ENCODE measurements at places on chromosomes 5 and 9. TPM values are rescaled to one million over a fixed set of nuclear protein-coding genes. Genes with fewer than 3 reads are reported as not detected.

Gene SYNPO
- total RNA-seq = 3.0 TPM

DNA sequence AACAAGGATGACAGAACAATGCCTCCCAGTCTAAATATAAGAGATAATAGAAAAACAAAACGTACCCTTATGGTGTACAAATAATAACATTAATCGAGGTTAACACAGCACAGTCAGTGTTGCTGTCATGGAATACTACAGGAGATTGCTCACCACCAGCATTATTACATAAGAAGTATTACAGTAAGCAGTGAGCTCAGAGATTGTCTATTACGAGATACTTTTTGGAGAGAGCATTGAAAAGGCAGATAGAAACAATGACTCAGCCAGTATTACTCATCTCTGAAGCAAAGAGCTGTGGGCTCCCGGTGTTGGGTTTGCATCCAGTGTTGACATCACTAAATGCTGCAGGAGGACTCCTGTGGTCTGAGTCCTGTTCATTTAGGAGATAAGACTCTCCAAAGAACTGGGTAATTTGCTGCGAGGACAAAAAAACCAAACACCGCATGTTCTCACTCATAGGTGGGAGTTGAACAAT, 191.9 kb upstream of the SEMA6A start:
- no peak for DNase-seq

- DNase-seq = peak; percentile 48
Measured at GRCh38 chr5:55578771-55579170, 44.0 kb upstream of the PLPP1 start.

DNA sequence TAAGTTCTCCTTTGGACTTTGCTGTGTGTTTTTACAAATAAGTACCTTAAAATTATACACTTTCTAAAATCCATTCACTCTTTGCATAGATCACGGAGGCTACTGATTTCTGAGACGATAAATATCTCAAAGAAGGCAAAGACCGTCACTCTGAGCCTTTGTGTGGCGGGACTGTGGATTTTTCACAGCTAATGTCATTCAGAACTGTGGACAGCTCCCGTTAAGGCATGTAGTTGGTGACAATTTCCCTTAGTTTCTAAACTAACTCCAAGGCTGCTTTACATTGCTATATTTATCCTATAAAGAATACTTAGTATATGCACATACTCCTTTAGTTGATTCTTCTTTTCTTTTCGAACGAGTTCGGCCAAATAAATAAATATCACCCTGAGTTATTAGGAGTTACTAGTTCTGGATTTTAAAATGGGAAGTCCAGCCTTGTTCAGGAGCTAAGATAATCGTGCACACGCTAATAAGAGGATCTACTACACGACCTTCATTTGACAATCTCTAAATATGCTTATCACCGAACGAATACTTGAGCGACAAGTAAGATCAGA, 1.8 kb downstream of the HCN1 start:
- no peak for DNase-seq

DNA sequence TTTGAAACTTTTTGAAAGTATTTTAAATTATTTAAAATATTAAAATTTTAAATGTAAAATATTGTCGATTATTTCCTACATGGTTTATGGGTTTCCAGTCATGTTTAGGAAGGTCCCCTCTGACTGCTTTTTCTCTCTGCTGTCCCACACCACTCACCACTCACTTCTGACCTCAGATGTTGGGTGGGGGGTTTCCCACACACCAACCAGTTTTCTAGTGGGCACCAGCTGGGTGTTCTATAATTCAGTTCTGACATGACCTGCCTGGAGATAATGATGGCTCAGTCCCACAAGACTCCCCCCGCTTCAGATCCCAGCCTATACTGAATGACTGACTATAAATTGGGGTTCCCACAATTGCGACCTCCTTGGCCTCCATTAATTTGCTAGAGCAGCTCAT, 310.4 kb downstream of the GADD45G start:
- DNase-seq = no peak

DNA sequence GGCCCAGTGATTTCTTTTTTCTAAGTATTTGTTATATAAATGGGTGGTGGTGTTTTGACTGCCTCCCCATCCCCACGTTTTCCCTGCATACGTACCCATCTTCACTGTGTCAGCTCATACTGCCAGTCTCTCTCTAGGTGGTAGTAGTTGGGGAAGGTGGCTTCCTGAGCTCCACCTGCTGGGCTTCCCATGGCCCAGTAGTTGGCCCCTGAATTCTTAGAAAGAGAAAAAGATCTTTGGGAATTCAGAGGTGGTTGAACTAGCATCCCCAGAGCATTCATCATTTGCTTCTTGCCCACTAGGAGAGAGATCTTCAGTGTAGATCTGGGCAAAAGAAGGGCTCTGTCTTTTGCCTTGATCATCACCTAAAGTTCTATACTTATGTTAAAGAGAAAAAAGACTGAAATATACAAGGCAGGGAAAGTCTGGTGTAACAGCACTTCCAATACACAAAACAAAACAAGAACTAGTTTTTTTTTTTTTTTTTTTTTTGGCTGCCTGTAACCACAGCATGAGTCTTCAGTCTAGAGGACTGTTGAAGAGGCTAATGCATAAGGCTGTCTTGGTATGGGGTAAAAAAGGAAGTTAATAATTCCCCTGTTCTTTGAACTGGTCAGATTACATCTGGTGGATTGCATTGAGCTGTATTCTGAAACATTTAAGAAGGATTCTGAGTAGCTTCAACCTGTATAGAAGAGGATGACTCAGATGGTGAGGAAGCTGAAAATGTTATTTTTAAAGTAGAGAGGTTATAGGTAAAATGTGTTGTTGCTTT, 128.7 kb downstream of the ATG10 start:
- peak; percentile 55 for DNase-seq

DNA sequence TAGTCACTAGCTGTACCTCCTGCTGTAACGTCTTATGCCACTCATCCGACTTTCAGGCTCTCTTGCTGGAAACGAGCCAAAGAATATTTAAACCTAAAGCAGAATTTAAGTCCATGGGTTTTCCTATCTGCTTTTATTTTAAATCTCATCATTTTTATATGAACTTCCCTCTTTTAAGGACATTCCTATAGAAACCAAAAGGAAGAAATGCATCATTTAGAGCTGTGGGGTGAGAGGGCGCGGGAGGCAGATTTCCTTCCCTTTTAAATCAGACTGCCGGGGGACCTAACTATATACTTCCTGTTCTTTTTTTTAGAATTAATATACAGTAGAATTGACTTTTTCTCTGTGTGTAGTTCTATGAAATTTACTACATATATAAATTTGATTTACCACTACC, 468.8 kb downstream of the BNC2 start:
- no peak for DNase-seq

DNA sequence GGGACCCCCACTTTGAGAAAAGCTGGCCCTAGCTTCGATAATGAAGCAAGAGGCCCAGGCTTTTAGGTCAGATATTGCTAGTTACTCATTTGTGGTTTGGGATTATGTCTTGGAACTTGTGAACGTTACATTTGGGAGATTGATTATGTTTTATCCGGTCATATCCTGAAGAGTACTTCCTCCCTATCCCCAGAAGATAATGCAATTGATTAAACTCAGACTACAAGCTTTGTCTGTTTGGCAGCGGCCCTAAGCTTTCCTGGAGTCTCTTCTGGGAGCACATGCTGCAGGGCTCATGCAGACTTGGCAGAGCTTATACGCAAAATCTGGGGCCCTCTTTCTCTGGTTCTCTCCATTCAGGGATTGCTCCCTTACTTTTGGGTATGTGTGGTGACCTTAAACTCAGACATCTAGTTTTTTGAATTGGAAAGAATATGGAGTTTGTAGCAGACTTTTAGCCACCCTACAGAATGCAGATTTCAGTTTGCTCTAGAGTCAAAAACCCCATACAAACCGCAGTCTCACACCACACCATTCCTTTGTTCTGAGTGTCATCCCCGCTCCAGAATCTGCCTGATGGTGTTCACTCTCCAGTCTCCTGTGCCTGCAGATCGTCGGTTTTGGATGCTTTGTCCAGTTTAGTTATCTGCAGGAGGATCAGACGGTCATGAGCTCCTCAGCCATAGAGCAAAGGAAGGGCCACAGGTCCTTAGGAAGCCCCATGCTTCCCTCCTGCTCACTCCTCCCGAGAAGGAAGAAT, 449.5 kb upstream of the TRPC7 start:
- DNase-seq = peak; percentile 31

Gene FCHO2
- 13.1 TPM for total RNA-seq

Gene GABRA1
- total RNA-seq = not detected

Gene FABP6
- not detected for total RNA-seq

GRCh38 chr5:26388976-26389375, 649.4 kb downstream of the CDH9 start:
- no peak for DNase-seq

DNA sequence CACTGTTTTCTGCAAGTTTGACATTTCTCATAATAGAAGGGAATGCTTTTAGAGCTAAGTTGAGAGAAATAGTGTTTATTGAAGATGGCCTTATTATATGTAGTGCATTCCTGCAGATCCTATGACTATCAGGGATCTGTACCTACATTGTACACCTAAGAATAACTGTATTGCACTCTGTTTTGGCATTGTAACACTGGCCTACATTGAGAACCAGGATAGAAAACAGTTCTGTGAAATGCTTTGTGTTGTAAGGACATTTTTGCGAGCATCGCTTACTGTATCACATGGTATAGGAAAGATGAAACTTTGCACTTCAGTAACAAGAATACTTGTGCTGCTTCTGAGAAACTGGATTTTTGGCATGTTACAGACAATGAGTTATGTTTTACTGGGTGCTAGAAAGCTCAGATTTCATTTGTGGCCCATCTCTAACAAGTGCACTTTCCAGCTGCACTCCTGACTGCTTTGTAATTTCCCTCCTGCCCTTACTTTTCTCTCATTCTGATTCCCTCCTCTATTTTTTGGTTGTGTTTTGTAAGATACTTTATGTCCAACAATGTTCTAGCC, 30.6 kb downstream of the C9orf85 start:
- DNase-seq = peak; percentile 12

- peak; percentile 80 for DNase-seq
Measured at GRCh38 chr5:57176350-57176857, 2.5 kb downstream of the GPBP1 start.

Measured in IMR-90 (cell line).